ENCODE measurements at places on chromosomes 6 and 20. TPM values are rescaled to one million over a fixed set of nuclear protein-coding genes. Genes with fewer than 3 reads are reported as not detected.

The MMP24 gene
- 0.27 TPM for total RNA-seq

The PTGIS gene
- 8.0 TPM for total RNA-seq

The ACTL10 gene
- 0.37 TPM for total RNA-seq

The MAS1 gene
- total RNA-seq: not detected

The FBXO5 gene
- 1.7 TPM for total RNA-seq

The AVP gene
- total RNA-seq: not detected

- DNase-seq: no peak
Observed at GRCh38 chr6:145427232-145427631, 308.1 kb downstream of the EPM2A start.

DNA sequence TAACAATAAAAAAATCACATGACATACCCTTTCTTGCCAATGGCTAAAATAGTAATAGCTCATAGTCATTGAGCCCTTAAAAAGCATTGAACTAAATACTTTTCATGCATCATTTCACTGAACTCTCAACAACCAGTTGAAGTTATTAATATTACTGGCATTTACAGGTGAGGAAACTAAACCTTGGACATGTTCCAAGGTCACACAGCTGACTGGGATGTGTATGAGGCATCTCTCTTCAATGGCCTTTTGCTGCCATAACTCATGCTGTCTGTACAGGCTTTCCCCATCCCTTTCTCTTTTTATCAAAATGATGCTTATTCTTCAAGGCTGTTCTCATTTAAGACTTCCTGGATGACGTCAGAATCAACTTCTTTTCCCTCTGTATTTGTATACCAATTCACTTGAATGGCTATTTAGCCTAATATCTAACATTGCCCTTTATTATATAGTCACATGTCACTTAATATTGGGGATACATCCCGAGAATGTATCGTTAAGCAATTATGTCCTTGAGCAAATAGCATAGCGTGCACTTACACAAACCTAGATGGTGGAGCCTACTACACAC is 476.4 kb downstream of the KIF16B start:
- no peak for DNase-seq

DNA sequence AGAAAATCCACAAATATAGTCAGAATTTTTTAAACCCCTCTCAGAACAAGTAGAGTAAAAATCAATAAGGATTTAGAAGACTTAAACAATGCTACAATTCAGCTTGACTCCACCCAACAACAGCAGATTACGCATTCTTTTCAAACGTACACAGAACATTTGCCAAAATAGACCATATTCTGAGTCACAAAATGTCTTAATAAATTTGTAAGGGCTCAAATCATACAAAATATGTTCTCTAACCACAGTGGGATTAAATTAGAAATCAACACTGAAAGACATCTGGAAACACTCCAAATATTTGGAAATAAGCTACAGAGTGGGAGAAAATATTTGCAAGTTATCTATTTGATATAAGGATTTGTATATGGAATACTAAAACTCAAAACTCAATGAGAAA is 164.2 kb upstream of the AKAP12 start:
- DNase-seq: no peak

GRCh38 chr20:22430746-22431168 is 153.6 kb downstream of the FOXA2 start:
- no peak for DNase-seq

DNA sequence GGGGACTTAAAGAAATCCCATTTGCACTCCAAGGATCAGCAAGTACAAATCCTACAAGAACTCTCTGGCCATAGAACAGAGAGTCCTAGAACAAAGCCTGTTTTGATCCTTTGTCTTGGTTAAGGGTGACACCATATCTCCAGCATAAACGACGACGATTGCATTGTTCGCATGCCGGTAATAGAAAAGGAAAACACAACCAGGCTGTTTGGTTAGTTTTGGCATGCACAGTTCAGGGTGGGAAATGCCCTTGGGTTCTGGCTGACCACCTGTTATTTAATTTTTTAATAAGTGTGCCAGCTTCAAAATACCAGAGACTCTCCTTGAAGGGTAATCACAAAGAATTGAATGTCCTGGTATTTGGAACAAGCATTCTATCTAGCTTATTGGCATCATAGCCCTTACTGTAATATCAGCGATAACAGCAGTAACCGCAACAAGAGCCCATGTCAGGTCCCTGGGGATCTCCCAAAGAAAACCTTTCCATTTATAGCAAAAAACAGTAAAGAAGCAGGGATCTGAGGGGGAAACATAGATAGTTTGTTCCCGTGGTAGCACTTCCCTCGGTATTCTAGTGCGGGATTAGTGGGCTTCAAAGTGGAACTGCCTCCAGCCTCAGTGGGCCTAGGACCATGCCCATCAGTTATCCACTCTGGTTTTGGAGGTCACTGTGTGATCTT is 77.1 kb downstream of the TMEM170B start:
- no peak for DNase-seq

DNA sequence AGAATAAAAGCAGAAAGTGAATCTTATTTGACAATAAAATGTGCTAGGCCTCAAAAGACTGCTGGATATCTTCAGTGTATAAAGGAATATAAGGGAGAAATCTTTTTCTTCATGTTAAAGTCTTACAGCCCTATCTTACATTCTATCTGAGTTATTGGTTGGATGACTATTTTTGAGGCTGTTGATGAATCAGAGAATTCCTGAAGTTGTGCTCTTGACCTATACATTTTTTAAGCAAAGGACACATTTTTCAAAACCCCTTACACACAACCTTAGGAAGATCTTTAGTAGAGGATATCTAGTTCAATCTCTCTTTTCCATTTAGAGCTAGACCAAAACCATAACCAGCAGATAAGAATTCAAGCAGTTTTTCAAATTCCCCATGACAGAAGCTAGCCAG is 10.9 kb upstream of the CGA start:
- no peak for DNase-seq

GRCh38 chr6:43812850-43813578 is 43.0 kb downstream of the VEGFA start:
- no peak for DNase-seq

- DNase-seq: no peak
Observed at GRCh38 chr6:38220069-38220723, 400.7 kb downstream of the ZFAND3 start.

DNA sequence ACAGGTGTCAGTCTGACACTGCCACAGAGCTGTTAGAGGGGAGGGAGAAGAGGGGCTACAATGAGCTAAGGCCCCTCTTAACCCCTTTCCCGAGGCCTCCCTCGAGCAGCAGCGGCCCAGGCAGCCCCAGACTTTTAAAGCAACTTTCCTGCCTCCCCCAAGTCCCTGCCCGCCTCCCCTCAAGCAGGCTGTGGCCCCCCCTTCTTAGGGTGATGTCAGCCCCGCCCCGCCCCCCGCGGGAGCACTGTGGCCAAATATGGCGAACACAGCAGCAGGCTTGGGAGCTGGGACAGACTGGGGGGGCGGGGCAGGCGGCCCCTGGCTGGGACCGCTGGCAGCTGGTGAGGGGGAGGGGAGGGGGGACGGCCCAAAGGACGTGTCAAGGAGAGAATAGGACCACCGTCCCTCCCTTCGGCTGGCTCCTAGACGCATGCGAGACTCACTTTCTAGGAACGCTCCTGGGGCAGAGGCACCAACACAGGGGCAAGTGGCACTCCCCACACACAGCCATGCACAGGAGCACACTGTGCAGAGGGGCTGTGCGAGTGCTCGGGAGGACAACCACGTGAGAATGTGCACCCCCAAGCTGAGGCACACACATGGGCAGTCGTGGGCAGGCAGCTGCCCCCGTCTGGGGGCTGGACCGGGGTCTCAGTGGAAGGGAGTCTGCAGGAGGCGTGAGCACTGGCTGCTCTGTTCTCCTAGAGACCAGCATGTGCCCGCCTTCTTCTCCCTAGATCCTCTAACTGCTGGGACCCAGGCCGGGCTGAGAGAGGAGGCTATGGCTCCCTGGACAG is 6.7 kb downstream of the TEAD3 start:
- DNase-seq: peak; percentile 88

DNA sequence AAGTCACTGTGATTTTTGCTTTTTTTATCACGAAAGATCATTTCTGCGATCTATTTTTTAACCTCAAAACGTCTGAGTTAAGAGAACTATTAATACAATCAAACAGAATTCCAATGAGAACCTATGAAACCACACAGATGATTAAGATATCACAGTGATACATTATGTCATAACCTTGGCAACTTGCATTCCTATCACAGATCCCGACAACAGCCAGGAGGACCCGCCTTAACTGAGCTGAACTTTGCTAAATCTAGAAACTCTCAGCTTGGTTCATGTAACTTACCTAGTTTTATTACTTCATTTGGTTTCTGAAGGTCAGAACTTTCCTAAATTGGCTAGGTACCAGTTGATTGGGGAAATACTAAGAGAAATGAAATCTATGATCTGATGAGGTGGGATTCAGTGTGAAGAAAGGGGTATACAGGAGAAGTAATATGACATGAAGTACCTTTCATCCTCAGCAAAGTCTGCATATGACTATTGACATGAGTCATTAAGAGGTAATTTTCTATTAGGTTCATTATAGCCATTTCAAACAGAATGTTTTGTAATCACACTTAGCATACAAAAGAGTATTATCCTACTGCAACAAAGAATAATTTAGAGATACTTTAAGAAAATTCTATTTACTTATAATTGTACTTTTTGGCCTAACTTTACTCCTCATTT is 11.2 kb downstream of the LYRM4 start:
- no peak for DNase-seq

DNA sequence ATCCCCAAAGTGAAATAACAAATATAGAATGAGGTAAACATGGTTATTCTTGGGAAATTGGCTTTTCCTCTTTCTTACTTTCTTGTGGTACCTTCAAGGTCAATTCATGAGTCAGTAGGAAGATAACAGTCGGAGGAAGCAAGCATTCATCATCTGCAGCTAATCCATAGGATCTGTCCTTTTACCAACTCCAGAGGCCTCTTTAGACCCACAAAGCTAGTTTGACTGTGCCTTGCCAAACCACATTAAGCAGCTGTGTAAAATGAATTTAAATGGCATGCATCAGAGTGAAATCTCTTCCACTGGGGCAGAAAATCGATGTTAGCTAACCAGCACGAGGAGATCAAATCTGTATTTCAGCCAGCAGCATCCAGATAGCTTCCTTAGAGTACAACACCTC is 171.3 kb downstream of the TMEM242 start:
- DNase-seq: no peak

DNA sequence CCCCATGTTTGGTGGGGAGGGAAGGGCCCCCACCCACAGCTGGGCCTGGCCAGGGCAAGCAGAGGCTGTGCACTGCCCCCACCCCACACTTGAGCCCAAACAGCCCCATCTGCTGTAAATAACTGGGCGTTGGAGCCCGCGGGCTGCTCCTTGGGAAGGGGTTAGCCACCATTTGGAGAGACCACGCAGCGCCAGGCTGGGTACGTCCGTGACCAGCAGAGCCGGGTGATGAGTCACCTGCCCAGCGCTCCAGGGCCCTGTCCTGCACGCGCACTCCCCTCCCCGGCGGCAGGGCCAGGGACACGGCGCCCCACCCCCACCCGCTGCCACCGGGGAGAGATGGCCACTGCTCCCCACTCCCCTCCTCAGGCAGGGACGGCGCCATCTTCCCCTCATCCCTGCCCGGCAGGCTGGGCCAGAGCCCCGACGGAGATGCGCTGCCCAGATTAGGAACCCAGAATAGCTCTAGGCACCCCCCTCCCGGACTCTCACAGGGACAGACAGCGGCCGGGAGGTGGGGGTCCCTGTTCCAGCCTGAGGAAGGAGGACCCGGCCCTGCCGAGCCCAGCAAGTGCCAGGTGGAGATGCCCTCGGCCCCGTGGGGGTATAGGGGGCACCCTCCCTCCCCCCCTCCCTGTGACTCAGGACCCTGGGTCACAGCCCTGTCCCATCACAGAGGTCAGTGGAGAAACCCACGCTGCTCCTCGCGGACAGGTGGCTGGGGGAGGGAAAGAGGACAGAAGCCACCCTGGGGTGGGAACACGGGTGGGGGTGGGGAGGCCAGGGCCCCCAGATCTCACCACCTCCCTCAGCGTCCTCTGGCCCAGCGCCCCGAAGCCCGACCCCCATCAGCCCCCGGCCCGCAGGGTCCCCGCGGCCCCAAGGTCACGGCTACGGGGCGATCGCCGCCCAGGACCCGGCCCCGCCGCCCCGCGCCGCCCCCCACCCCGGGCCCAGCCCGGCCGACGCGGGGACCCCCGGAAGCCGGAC is 642 bp downstream of the EEF1A2 start:
- peak; percentile 82 for DNase-seq

DNA sequence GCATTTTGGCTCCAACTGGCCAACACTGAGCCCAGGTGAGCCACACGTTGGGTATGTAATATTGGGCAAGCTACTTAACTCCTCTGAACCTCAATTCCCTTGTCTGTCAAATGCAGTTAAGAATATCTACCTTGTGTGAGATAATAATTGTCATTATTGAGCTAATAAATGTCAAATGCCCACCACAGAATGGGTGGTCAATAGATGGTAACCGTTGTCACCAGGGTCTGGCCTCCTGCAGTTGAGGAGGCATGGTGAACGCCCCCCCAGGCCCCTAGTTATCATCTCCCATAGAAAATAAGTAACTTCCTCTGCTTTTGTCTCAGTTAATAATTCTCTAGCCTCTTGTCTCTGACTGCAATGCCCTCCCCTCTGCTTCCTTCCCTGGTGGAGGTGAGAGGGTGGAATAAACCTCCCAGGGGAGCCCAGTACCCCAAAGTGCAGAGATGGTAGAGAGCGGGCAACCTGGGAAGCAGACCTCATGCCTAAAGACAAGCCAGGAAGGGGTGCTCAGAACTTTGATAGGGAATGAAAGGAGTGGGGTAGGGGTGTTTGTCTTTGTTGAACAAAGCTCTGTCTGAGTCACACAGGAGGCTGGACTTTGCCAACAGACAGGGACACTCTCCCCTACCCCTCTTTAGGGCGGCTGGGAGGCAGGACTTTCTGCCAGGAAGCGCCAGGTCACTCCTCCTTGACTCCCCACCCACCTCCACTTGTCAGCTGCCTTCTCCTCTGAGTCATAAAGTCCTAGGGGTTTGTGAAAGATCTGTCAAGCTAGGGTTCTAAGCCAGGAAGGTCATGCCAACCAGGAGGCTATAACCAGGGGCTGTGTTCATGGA is 1.3 kb upstream of the UNC5CL start:
- DNase-seq: no peak

- DNase-seq: no peak
Observed at GRCh38 chr6:150745896-150746295, 119.6 kb upstream of the MTHFD1L start.

DNA sequence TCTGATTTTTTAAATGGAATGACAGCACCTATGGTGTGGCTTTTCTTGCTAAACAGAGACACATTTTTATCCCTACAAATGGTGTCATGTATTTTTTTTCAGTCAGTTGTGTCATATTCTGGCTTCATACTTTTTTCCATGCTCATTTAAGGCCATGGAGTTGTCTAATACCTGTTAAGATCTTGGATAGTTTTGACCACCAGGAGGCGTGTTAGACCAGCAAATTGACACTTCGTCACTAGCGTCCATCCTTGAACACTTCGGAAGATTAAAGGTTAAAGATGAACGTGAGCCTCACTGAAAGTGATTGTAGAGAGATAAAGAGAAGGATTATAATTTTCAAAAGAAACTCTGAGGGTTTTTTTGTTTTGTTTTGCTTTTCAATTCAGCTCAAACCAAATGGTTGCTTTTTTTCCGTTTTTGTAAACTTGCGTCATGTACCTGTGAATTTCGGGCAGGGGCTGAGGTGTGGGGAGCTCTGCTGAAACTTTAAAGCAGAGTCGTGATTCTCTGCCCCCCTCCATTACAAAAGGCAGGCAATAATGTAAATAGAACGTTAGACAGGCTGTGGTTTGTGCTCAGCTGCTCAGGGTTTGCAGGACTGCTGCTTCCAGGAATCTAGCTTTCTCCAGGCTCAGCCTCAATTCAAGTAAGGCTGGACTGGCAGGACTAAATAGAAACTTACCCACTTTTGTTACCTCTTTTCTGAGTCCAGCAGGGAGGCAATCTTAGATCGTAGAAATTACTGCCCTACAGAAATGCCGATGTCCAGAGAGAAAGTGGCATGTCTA is 245.1 kb downstream of the FOXA2 start:
- no peak for DNase-seq
